ENCODE measurements at places on chromosomes 1 and 21. TPM values are rescaled to one million over a fixed set of nuclear protein-coding genes. Genes with fewer than 3 reads are reported as not detected.

DNA sequence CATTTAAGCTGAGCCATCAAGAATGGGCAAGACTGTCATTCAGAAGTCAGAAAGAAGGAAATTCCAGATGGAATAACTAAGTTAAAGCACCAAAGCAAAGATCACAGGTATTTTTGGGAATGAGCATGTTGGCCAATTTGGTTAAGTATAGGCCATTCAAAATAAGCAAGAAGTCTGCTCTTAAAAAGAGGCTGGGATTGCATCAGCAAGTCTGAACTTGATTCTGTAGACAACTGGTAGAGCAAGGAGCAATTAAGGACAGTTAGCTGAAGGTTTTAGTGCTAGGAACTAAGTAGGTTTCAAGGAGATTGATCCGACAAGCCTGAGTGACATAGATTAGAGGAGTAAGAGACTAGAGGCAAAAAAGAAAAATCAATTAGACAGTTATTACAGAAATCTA lies 8.4 kb downstream of the ANKRD45 start:
- no peak for DNase-seq

- no peak for DNase-seq
Measured at GRCh38 chr1:172932981-172933380, 117.8 kb downstream of the TNFSF18 start.

DNA sequence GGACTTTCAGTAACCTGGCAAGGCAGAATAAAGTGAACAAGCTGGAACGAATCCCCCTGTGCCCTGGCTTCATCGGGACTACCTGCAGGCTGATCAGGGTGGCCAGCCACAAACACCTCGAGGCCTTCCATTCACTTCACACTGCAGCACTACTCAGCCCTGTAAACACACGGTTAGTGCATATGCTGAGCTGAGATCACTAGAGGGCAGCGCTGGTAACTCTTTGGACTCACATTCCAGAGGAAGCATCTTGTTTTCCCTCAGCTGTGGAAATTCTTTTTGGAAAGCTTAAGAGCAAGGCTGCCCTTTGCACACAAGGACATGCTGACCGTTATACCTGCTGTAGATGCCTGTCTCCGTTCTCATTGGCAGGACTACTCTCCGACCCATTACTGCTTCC lies 32.1 kb downstream of the PCSK9 start:
- no peak for DNase-seq

GRCh38 chr1:160978510-160978927 lies 23.9 kb upstream of the ITLN2 start:
- DNase-seq, result no peak

Gene BARHL2
- total RNA-seq, result not detected

Gene FGR
- total RNA-seq, result 3.0 TPM

Gene SELENON
- total RNA-seq, result 9.0 TPM

- no peak for DNase-seq
Measured at GRCh38 chr1:159869173-159869572, 6.7 kb upstream of the VSIG8 start.

- no peak for DNase-seq
Measured at GRCh38 chr1:226476648-226477319, 68.9 kb upstream of the PARP1 start.

- no peak for DNase-seq
Measured at GRCh38 chr1:193278968-193279367, 92.6 kb upstream of the B3GALT2 start.

GRCh38 chr1:193368302-193368701 lies 181.9 kb upstream of the B3GALT2 start:
- DNase-seq, result no peak

Gene CCT3
- total RNA-seq, result 153 TPM

Gene PM20D1
- total RNA-seq, result 0.59 TPM

GRCh38 chr1:173137107-173137706 lies 69.9 kb downstream of the TNFSF4 start:
- no peak for DNase-seq

- DNase-seq, result no peak
Measured at GRCh38 chr21:32599526-32599925, 12.7 kb downstream of the CFAP298 start.

GRCh38 chr1:221343136-221343535 lies 398.8 kb downstream of the DUSP10 start:
- no peak for DNase-seq

DNA sequence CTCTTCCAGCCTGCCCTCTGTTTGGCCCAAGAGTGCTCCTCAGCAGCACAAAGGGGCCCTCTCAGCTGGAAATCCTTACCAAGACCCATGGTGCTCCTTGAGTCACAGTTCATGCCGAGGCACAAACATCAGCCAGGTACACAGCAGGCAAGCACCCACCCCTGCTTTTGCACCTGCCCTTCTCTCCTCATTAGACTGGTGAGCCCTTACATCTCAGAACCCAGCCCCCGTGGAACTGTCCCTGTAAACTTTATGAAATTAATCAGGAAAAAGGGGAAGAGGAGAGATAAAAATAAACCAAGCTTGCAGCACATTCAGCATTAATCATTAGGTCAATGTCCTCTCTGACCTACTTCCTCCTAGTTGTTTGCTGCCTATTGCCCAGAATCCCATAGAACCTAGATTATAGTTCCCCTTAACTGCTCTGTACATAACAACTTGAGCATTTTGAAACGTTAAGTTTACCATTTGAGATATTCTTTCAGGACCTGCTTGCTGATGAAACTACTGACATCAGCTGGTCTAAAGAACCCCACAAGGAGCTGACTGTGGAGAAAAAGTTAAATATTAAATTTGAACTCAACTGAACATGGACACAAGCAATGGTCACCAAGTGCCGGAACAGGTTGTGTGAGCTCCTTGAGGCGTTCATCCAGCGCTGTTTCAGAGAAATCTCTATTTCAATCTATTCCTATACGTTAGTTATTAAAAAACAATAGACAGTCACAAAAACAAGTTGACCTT lies 738.4 kb downstream of the MATN1 start:
- no peak for DNase-seq

Gene C1orf21
- 71.0 TPM for total RNA-seq

Gene DIO1
- total RNA-seq, result 2.1 TPM

Measured in uterus (tissue), 4 donors.